CD4-positive, CD25-positive, alpha-beta regulatory T cell (primary cell): ENCODE measurements at places on chromosomes 2 and 18.

DNA sequence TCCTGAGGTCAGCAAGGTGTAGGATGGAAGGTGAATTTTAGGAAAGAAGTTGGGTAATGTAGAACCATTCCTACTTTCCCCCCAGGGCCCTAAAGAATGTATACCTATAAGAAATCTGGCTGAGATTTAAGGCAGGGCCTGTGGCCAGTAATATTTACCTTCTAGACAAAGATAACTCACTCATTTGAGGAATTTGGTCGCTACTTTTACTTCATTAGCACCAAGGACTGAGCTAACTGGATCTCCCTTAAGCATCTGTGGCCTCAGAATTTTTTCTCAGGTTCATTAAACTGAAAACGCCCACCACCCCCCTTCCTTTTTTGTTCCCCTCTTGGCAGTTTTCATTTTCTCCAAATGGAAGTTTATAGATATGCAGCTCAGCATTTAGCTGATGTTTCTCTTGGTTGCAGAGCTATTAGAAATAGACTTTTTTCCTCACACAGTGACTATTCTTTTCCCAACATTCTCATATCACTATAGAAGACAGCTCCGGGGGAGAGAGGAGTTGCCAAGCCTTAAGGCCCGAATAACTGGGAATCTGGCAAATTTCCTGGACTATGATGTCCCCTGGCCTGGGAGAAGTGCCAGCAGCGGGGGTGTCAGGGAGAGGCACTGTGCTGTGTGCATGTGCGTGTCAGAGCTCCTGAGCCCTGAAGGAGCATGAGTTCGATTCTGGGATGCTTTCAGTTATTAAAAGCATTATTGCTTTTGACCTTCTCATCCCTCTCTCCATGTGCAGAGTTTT lies 310.9 kb downstream of the PRKCE start:
- no peak for DNase-seq
- H3K27me3 ChIP-seq = peaks cover 7% of the 10 kb centered on the region
- no peak overlapping the region for H3K27ac ChIP-seq
- H3K36me3 ChIP-seq = no peaks in the 10 kb centered on the region

GRCh38 chr2:9311488-9311887 lies 104.9 kb downstream of the ASAP2 start:
- no peak for DNase-seq
- no peaks in the 10 kb centered on the region for H3K36me3 ChIP-seq
- H3K27ac ChIP-seq = no peak overlapping the region
- H3K4me3 ChIP-seq = no peak overlapping the region

DNA sequence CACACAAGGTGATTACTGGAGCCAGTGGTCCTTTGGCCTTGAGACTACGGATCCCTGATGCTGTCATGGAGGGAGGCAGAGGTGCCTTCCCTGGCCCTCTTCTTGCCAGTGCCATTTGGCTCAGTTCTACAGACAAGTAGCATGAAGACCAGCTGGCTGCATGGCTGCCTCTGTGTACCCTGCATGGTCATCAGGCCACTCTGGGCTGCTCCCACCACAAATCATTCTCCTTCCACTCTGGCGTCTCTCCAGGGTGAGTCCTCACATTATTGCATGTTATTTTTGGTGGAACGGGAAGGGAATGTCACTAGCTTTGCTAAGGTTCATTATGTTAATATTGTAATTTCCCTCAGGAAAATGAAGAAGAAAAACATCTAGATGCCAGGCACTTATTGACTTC lies 229.8 kb downstream of the VAPA start:
- DNase-seq = no peak
- H3K27ac ChIP-seq = no peak overlapping the region
- H3K27me3 ChIP-seq = no peaks in the 10 kb centered on the region
- H3K36me3 ChIP-seq = no peaks in the 10 kb centered on the region
- no peak overlapping the region for H3K4me3 ChIP-seq

- no peaks in the 10 kb centered on the region for H3K36me3 ChIP-seq
- H3K27ac ChIP-seq = no peak overlapping the region
- no peak overlapping the region for H3K4me3 ChIP-seq
- H3K27me3 ChIP-seq = no peaks in the 10 kb centered on the region
Measured at GRCh38 chr2:12549641-12550040, 167.1 kb upstream of the TRIB2 start.

- H3K4me3 ChIP-seq = no peak overlapping the region
- H3K4me1 ChIP-seq = no peaks in the 10 kb centered on the region
- H3K27ac ChIP-seq = no peak overlapping the region
Measured at GRCh38 chr2:98188351-98189046, 101.5 kb downstream of the VWA3B start.

DNA sequence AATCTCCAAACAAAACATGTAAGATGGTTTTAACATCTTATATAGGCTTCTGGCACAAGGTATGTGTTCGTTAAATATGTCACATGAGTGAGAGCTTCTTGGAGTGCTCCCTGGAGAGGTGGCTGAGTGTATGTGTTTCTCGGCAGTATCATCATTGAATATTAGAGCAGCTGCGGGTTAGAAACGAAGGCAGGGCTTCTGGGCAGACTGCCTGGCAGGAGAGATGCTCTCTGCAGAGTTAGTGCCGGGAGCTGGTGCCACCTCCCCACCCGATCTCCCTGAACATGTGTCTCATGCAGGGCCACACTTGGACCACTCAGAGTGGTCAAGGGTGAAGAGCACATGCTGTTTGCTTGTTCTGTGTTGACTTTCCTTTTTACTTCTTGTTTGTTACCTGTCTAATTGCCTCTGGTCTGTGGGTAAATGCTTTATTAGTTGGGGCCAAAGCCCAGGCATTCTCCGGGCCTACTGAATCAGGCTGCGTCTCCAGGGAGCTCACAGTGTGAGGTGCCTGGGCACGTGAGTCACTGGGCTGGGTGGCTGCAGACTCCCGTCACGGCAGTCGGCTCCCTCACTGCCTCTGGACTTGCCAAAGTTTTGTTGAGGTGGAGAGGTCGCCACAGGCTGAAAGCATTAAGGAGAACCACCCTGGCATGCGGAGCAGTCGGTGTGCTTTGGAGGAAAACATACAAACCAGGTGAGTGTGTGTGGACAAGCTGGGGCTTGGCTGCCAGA lies 246.6 kb downstream of the FHOD3 start:
- no peaks in the 10 kb centered on the region for H3K27me3 ChIP-seq
- no peak overlapping the region for H3K4me3 ChIP-seq
- no peaks in the 10 kb centered on the region for H3K4me1 ChIP-seq
- H3K27ac ChIP-seq = no peak overlapping the region

GRCh38 chr2:72127401-72128058 lies 20.1 kb downstream of the CYP26B1 start:
- no peaks in the 10 kb centered on the region for H3K27me3 ChIP-seq
- no peak for DNase-seq
- no peak overlapping the region for H3K27ac ChIP-seq
- H3K4me1 ChIP-seq = no peaks in the 10 kb centered on the region

DNA sequence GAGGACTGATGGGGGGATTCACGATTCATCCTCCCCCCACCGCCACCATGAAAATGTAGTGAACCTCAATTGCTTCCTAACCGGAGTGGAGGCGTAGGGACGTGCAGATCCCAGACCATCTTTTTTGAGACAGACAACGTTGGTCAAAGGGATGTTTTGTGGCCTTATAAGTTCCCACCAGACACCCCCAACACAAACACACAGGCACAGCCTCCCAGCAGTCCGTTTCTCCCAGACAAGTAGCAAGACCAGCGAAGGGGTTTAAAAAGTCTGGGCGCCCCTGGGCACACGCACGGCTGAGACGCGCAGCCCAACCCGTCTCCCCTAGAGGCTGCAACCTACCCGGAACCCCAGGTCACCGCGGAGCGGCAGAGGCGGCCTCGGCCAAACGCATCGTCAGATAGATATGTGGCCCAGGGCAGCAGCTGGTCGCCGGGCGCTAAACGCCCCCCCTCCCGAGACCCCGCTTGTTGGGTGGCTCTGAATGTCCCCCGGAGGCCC lies 1.3 kb downstream of the GBX2 start:
- H3K4me3 ChIP-seq = no peak overlapping the region
- H3K27me3 ChIP-seq = peaks cover 14% of the 10 kb centered on the region
- H3K36me3 ChIP-seq = no peaks in the 10 kb centered on the region
- H3K4me1 ChIP-seq = no peaks in the 10 kb centered on the region

DNA sequence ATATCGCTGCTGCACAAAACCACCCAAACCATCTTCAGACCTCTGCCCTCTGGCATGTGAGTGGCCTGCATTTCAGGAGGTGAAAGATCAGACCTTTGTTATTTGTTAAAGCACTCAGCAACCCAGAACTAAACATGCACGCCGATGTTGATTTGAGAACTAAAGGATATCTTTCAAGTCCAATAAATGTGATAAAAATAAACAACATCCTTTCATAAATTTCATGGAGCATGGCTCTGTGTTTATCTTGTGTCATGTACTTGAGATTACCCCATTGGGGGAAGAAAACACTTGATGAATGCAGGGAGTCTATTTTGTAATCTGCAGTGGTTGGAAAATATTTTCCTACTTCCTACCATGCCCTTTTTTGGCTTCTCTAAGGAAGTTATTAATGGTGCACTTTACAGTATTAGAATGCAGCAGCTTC lies 70.8 kb upstream of the GATA6 start:
- peaks cover 2% of the 10 kb centered on the region for H3K27me3 ChIP-seq
- H3K4me3 ChIP-seq = no peak overlapping the region
- no peaks in the 10 kb centered on the region for H3K4me1 ChIP-seq
- H3K27ac ChIP-seq = no peak overlapping the region
